Endothelial cell of coronary artery (primary cell): ENCODE measurements at places on chromosomes 13 and 19. TPM values are rescaled to one million over a fixed set of nuclear protein-coding genes. Genes with fewer than 3 reads are reported as not detected.

The MIR17HG gene
- total RNA-seq: 7.2 and 9.3 TPM in 2 replicates

The ZNF100 gene
- 2.8 TPM in 2 replicates for total RNA-seq

The CPT1C gene
- 15.3 and 16.9 TPM in 2 replicates for total RNA-seq

The NLRP4 gene
- total RNA-seq: not detected in 2 replicates

The NANOS3 gene
- total RNA-seq: not detected in 2 replicates

The GPR12 gene
- total RNA-seq: not detected in 2 replicates

The KASH5 gene
- not detected in 2 replicates for total RNA-seq

The ZIM2 gene
- not detected in 2 replicates for total RNA-seq

The OR7D2 gene
- total RNA-seq: not detected in 2 replicates

The TEX26 gene
- total RNA-seq: not detected in 2 replicates

The EFNA2 gene
- total RNA-seq: 0.09 and 0.18 TPM in 2 replicates

The PSG1 gene
- total RNA-seq: not detected in 2 replicates

The ZFP82 gene
- 3.2 and 5.5 TPM in 2 replicates for total RNA-seq
